ENCODE measurements at places on chromosomes 16 and 17.

DNA sequence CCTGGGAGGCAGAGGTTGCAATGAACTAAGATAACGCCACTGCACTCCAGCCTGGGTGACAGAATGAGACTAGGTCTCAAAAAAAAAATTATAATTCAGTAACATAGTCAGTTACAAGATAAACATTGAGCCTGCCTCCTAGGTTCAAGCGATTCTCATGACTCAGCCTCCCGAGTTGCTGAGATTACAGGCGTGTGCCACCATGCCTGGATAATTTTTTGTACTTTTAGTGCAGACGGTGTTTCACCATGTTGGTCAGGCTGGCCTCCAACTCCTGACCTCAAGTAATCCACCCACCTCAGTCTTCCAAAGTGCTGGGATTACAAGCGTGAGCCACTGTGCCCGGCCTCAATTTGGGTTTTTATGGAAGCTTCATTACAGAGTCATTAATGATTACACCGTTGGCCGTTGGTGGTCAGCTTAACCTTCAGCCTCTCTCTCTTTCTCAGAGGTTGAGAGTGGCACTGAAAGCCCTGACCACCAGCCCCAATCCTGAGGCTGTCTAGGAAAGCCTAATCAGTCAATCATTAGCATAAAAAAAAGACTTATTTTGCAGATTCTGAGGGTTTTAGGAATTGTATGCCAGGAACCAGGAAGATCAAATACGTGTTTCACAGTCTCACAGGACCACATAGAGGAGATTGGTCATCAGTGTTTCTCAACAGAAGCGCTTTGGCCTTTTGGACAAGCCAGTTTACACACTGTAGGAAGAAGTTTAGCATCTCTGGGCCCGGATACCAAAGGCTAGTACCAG is 1.3 kb upstream of the LRRC37A3 start:
- H3K4me3 ChIP-seq = peak overlapping the region; percentile 83
- H3K36me3 ChIP-seq = no peaks in the 10 kb centered on the region
- peak overlapping the region; percentile 47 for H3K27ac ChIP-seq

- DNase-seq = no peak
- H3K36me3 ChIP-seq = no peaks in the 10 kb centered on the region
- H3K27me3 ChIP-seq = peaks cover 47% of the 10 kb centered on the region
- H3K4me1 ChIP-seq = peaks cover 29% of the 10 kb centered on the region
- peak overlapping the region; percentile 35 for H3K4me3 ChIP-seq
Measured at GRCh38 chr16:31215287-31216162, 1.4 kb downstream of the PYDC1 start.

DNA sequence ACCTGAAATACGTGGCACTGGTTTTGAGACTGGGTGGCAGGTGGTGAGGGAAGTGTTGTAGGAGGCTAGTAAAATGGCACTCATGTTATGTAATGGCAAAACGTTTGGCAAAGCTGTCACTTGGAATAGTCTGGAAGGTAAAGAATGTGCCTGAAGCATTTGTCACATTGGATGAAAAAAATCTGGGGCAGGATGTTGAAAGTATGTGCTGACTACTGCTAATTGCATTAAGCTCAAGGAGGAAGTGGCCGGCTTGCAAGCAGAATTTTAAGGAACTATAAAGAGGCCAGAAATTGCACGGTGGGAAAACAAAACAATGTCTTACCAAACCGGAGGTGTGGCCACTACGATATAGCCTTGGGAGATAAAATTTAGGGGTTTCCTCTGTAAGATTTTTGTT is 26.6 kb upstream of the NLRP1 start:
- no peak overlapping the region for H3K4me3 ChIP-seq
- H3K4me1 ChIP-seq = peaks cover 20% of the 10 kb centered on the region
- peaks cover 16% of the 10 kb centered on the region for H3K27me3 ChIP-seq
- H3K27ac ChIP-seq = no peak overlapping the region
- no peaks in the 10 kb centered on the region for H3K36me3 ChIP-seq

DNA sequence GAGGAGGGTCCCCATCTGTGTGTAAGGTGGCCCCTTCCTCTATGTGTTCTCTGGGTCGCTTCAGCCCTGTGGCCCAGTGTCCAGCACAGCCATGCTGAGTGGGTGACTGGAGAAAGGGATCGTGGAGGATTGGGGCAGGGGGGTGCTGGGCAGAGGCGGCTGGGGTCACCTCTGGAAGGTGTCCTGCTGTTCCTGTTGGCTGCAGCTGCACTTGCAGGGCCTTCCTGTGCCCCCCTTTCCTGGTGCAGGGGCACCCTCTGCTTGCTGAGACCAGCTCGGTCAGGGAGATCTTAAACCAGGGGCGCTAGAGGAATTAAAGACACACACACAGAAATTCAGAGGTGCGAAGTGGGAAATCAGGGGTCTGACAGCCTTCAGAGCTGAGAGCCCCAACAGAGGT is 11.1 kb downstream of the IL32 start:
- peak overlapping the region; percentile 100 for H3K27ac ChIP-seq
- peaks cover 40% of the 10 kb centered on the region for H3K36me3 ChIP-seq
- no peak for DNase-seq
- peak overlapping the region; percentile 77 for H3K4me3 ChIP-seq
- H3K4me1 ChIP-seq = peaks cover 81% of the 10 kb centered on the region

DNA sequence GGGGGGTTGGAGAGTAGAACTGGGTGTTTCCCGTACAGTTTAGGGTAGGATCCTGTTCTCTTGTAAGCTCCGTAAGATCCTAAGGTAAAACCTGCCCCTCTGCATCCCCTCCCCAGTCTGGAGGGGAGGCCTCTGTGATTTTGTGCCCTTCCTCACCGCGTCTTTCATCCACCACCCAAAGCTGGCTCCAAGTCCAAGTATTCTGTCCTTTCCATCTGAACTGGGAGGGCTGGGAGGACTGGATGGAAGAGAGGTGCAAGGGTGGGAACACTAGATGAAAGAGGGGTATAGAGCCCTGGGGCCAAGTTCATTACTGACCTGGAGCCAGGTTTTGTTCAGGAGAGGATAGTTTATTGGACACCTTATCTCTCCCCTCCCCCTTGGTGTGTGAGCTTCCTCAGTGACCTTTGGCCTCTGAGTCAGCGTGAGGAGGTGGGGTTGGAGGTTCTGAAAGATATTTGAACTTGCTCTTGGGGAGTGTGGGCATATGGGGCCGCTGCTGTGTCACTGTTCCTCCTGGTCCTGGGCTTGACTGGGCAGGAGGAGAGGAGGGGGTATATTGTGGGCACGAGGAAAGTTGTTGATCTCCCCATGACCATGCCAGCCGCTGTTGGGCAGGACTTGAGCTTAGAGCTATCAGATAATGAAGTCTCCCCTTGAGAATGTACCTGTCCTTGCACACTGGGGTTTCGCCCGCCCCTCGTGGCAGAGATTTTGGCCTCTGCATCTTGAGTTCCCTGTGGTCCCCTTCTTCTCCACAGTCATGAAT is 1.6 kb downstream of the LASP1 start:
- peaks cover 64% of the 10 kb centered on the region for H3K4me1 ChIP-seq
- H3K36me3 ChIP-seq = peaks cover 21% of the 10 kb centered on the region
- peak overlapping the region; percentile 90 for H3K27ac ChIP-seq
- H3K27me3 ChIP-seq = no peaks in the 10 kb centered on the region
- peak; percentile 84 for DNase-seq

- H3K27ac ChIP-seq = no peak overlapping the region
- no peaks in the 10 kb centered on the region for H3K4me1 ChIP-seq
- no peaks in the 10 kb centered on the region for H3K27me3 ChIP-seq
- H3K36me3 ChIP-seq = no peaks in the 10 kb centered on the region
- no peak for DNase-seq
Measured at GRCh38 chr17:9410301-9410700, 165.3 kb downstream of the STX8 start.

- peaks cover 12% of the 10 kb centered on the region for H3K4me1 ChIP-seq
- H3K27ac ChIP-seq = no peak overlapping the region
- H3K4me3 ChIP-seq = no peak overlapping the region
- no peaks in the 10 kb centered on the region for H3K27me3 ChIP-seq
Measured at GRCh38 chr16:11016993-11017392, 72.6 kb downstream of the CLEC16A start.

DNA sequence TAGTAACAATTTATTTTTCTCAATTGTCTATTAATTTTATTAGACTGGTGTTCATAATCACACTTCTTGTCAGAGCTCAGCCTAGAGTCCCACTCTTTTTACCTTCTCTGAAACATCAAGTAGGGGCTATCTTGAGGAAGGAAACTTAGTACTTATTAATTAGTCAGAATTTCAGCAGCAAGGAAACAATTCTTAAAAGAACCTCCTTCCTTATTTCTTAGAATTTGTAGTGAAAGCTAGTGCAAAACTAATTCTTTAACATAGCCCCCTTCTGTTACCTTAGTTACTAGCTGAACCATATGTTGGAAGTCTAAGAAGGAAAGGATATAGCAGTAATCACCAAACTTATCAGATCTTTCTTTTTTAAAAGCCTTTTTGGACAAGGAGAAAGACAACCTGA is 35.2 kb downstream of the MAP2K4 start:
- no peak for DNase-seq
- H3K4me3 ChIP-seq = peak overlapping the region; percentile 43
- peak overlapping the region; percentile 75 for H3K27ac ChIP-seq
- peaks cover 14% of the 10 kb centered on the region for H3K36me3 ChIP-seq
- H3K4me1 ChIP-seq = peaks cover 48% of the 10 kb centered on the region

DNA sequence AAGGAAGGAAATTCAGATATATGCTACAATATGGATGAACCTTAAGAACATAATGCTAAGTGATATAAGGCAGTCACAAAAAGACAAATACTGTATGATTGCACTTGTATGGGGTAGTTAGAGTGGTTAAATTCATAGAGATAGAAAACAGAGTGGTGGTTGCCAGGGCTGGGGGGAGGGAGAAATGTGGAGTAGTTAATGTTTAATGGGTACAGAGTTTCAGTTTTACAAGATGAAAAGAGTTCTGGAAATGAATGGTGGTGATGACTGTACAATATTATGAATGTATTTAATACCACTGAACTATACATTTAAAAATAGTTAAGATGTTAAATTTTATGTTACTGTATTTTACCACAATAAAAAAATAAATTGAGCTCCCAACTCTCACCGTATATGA is 157.9 kb downstream of the TOX3 start:
- no peaks in the 10 kb centered on the region for H3K36me3 ChIP-seq
- H3K27me3 ChIP-seq = no peaks in the 10 kb centered on the region
- no peak overlapping the region for H3K27ac ChIP-seq
- no peak for DNase-seq
- H3K4me1 ChIP-seq = no peaks in the 10 kb centered on the region
- H3K4me3 ChIP-seq = no peak overlapping the region

DNA sequence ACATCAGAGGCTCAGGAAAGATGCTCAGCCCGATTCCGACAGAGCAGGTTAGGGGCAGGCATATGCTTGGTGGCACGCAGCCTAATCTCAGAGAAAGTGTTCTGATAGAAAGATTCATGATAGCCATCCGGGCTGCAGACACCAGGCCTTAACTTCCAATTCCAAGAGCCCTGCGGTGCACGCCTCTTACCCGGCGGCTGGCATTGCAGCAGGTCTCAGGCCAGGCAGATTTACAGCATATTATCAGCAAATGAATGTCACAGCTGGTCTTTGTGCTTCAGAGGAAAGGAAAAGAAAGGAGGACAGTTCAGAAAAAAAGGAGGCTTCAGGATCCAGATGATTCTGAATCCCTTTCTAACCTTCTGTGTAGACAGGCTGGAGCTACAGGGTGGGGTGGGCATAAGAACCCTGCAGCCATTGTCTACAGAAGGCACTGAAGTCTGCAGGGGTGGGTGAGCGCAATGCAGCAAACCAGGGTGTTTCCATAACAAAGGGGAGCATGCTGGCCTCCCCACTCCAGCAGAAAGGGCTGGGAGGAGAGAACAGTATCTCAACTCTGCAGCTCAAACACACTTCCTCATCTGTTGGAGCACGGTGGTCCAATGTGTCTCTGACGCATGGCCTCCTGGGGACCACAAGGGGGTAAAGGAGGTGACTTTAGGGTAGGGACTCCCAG is 277.4 kb upstream of the XYLT1 start:
- H3K36me3 ChIP-seq = no peaks in the 10 kb centered on the region
- no peak for DNase-seq
- no peaks in the 10 kb centered on the region for H3K4me1 ChIP-seq
- no peak overlapping the region for H3K27ac ChIP-seq
- H3K27me3 ChIP-seq = no peaks in the 10 kb centered on the region
- no peak overlapping the region for H3K4me3 ChIP-seq

- peaks cover 49% of the 10 kb centered on the region for H3K27me3 ChIP-seq
- H3K4me1 ChIP-seq = peaks cover 24% of the 10 kb centered on the region
- DNase-seq = no peak
Measured at GRCh38 chr17:7283471-7284216, 2.1 kb downstream of the SLC2A4 start.

- no peak for DNase-seq
- H3K4me1 ChIP-seq = peaks cover 24% of the 10 kb centered on the region
- H3K27ac ChIP-seq = no peak overlapping the region
- peak overlapping the region; percentile 70 for H3K4me3 ChIP-seq
- peaks cover 4% of the 10 kb centered on the region for H3K36me3 ChIP-seq
Measured at GRCh38 chr17:44556166-44556831, 985 bp upstream of the FZD2 start.

- H3K27me3 ChIP-seq = no peaks in the 10 kb centered on the region
- no peaks in the 10 kb centered on the region for H3K36me3 ChIP-seq
- no peak overlapping the region for H3K4me3 ChIP-seq
- no peak overlapping the region for H3K27ac ChIP-seq
- DNase-seq = no peak
- H3K4me1 ChIP-seq = no peaks in the 10 kb centered on the region
Measured at GRCh38 chr16:85492295-85492864, 120.7 kb upstream of the GSE1 start.

DNA sequence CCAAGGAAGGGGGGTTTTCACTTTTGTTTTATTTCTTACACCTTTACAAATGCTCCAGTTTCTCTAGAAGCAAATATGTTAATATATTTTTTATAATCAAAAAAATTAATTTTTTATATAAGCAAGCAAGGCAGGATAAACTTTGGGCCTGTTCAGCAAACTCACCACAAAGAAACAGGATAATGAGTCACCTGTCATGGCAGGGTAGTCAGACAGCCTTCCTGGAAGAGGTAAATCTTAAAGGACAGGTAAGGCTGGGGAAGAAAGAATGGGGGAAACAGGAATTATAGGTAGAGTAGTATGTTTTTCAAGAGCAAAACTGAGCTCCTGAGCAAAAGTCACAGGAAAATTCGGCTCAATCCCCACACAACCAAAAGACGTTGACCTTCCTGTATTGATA is 186.3 kb upstream of the SOX9 start:
- no peak overlapping the region for H3K27ac ChIP-seq
- DNase-seq = no peak
- H3K27me3 ChIP-seq = no peaks in the 10 kb centered on the region

DNA sequence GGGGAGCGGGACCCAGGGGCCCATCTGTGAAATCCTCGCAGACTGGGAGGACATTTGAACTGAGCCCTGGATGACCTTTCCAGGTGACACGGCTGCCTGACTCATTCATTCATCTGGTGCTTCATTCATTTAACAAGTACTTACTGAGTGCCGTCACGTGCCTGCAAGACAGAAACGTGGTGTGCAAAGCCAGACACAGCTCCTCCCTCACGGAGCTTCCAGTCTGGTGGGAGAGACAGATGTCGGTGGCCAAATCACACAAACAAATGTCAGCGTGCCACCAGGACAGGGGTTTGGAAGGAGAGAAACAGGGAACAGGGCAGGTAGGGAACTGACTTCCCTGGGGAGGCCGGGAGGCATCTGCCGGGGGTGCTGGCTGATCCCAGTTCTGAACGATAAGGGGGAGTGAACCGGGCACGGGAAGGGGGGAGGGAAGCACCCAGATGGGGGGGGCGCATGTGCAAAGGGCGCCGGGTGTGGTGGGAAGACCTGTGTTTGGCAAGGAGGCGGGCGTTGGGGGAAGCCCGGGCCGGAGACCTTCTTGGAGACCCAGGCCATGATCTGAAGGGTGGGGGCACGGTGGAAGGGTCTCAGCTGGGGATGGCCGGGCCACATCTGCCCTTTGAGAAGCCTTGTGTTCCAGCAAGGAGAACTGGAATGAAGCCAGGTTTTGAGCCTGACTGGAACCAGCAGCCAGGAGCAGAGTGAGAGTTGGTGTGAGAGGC is 93.6 kb upstream of the CIBAR2 start:
- no peak for DNase-seq
- H3K27ac ChIP-seq = no peak overlapping the region
- no peaks in the 10 kb centered on the region for H3K4me1 ChIP-seq
- H3K27me3 ChIP-seq = no peaks in the 10 kb centered on the region
- no peak overlapping the region for H3K4me3 ChIP-seq
- H3K36me3 ChIP-seq = no peaks in the 10 kb centered on the region
